ENCODE measurements at places on chromosomes 2 and 18.
A peak's percentile ranks its signal among the peaks of the same experiment; 100 is the strongest.

DNA sequence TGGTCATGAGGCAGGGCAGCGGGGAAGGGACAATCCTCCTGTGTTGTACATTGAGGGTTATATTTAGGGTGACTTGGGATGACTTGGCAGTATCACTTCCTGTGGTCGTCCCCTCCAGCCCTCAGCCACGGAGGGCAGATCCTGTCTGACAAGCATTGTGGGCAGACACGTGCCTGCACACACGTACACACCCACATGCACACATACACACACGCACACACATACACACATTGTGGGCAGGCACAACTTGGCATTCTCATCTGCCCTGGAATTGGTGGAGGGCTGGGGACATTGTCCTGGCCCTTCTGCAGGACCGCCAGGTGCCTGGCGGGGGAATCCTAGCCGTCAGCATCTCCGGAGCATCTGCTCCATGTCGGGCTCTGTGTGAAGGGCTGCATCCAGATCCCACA lies 47.6 kb downstream of the ODC1 start:
- DNase-seq, result peak; percentile 75

GRCh38 chr2:222445227-222445626 lies 20.9 kb downstream of the SGPP2 start:
- no peak for DNase-seq

- peak; percentile 56 for DNase-seq
Observed at GRCh38 chr18:3665780-3666525, 216.0 kb downstream of the TGIF1 start.

GRCh38 chr2:204888222-204888621 lies 342.9 kb downstream of the PARD3B start:
- DNase-seq, result no peak

DNA sequence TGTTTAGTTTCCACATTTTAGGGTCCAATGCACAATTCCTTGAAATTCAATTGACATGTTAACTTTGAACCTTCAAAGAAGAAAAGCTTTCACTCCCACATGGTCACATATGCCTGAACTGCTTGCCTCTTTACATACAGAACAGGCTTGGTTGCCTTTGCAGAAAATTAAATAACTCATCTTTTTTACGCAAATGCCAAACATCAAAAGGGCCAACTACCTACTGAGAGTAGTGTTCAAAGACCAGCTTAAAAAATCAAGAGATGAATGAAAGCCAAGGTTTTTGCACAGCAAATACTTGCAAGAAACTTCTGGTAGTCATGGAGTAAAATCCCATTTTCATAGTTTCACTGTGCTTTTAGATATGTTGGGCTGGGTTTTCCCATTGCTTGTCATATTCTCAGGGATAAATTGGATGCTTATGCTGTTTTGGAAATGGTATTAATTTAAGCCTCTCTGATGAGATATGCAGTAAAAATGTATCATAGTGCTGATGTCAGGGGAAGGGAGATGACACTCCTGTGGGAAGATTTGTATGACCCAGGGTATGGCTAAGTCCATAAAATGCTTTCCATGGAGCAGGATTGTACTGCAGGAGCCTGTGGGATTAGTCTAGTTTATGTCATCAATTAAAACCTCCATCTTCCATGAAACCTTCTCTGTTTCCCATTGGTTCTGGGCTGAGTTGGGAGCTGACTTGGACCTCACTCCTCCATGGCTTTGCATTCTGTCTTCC lies 60.6 kb upstream of the DARS1 start:
- no peak for DNase-seq

- DNase-seq, result no peak
Observed at GRCh38 chr2:199988151-199988550, 32.8 kb downstream of the MAIP1 start.

DNA sequence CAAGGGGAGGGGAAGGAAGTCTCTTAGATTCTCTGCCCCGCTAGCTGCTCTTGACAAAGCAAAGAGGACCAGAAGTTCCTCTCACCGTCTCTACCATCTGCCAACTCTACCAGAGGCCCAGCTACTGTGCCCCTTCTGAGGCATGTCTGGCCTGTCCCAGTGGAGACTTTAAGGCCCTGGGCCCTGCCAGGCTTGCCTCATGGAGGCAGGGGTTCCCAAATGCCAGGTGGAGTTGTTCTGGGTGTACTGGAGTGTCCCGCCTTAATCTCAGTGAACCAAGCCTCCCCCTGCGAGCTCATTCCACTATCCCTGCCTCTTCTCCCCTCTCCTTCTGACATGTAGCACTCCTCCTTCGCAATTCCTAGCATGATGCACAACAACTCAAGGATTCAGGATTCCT lies 2.2 kb downstream of the HOXD12 start:
- DNase-seq, result no peak

- no peak for DNase-seq
Observed at GRCh38 chr2:239293775-239294430, 106.9 kb downstream of the HDAC4 start.

DNA sequence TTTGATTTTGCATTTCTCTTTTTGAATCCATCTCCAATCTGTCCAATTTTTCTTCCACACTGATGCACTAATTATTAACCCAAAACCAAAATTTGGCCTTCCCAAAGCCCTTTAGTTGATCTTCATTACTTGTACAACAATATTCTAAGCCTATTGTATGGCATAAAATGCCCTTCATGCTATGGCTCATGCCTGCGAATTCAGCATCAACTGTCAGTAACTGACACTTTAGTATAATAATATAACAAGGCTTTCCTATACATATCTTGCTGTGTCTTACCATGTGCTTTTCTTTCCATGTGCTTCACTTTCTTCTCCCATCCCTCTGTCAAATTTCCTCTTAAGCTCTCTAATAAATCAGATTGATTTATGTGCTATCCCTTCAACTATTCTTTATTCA lies 154.0 kb upstream of the TFPI start:
- no peak for DNase-seq

DNA sequence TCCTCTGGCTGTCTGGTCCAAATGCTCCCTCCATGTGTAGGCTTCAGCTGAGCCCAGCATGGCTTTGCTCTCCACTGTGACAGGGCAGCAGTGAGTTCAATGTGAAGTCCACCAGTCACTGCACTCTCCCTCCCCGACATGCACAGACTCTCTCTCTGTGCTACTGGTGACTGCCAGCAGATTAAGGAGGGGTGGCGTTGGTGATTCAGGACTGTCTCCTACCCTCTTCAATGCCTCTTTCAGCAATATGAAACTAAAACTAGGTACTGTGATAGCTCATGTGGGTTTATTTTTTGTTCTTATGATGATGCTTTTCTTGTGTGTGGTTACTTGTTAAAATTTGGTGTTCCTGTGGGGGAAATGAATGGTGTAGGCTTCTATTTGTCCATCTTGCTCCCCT lies 201.0 kb upstream of the RBMS1 start:
- no peak for DNase-seq

DNA sequence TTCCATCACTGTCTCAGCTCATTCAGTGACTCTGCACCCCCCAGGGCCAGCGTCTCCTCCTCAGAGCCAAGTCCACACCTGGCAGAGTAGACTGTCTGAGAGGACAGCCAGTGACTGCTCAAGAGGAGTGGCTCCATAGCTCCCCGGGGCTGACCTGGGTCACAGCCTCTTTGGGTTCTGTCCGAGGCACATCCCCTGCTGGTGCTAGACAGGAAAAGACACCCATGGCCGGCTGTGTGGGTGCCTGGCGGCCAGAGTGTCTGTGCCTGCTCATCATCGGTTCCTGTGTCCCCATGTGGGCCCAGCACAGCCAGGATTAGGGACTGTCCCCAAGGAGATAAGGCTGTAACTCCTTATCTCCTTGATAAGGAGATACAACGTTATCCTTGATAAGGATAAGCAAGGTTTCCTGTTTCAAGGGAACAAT lies 3.5 kb upstream of the CROCC2 start:
- no peak for DNase-seq

GRCh38 chr2:46010925-46011490 lies 286.2 kb upstream of the EPAS1 start:
- no peak for DNase-seq

DNA sequence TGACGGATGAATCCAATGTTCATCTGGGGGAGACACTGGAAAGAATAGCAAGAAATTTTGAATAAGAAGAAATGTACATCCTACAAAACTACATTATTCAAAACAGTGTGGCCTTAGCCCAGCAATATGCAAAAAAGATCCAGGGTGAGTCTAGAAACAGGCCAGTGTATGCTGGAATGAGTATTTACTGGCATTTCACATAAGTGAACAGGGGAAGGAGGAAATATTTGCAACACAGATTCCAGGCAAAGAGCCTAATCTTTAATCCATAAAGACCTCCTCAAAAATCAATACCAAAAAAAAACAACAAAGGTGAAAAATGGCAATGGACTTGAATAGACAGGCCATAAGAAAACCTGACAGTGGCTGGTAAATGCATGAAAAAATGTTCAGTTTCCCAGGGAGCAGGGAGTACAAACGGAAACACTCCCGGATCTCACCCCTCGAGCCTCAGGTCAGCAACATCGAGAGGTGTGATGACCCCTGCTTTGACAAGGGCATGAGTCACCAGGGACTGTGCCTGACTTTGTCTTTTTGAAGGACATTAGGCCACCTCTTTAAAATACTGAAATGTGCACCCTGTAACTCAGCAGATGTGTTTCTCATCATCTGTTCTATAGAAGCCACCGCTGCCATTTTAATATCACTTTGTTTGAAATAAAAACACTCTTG lies 12.7 kb upstream of the GPC1 start:
- no peak for DNase-seq

DNA sequence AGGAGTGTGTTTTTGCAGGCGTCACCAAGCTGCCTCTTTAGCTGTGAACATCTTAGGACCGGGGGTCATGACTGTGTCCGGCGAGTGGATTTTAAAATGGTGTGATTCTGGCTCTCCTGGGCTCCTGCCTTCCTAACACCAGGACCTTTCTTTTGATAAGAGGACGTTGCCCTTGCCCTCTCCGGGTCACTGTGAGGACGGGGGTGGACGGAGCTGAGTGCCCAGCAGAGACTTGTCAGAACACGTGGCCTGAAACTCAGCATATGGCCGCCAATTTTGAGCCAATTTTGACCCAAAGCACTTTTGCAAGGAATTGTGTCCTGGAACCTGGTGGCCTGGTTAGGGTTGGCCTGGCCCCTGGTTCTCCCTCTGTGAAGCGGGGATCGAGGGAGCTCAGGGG lies 40.2 kb downstream of the RTP5 start:
- no peak for DNase-seq

DNA sequence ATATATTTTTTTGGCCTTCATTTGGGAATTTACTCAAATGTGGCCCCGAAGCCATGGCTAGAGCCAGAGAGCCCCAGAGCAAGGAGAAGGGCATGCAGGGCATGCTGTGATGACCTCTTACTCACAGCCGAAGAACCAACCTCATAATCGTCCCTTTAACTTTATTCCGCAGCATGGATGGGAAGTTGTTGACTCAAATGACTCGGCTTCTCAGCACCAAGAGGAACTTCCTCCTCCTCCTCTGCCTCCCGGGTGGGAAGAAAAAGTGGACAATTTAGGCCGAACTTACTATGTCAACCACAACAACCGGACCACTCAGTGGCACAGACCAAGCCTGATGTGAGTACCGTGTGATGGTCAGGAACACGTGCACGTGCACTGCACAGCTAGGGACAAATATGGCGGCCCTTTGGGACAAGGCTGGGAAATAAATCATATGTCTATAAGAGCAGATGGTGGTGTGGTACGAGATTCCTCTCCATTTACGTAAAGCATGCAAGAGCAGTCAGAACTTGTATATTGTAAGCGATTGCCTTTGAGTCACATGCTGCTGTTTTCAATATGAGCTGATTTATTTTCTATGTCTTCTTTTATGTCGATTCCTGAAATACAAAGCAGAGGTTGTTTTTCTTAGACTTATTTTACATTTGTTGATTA lies 280.9 kb downstream of the NEDD4L start:
- no peak for DNase-seq

GRCh38 chr18:36415625-36416024 lies 118.1 kb downstream of the FHOD3 start:
- no peak for DNase-seq

All from GDM1 (cell line).